Uterine smooth muscle cell (primary cell): ENCODE measurements at places on chromosomes 6 and 20. TPM values are rescaled to one million over a fixed set of nuclear protein-coding genes. Genes with fewer than 3 reads are reported as not detected.

PRR18 gene
- total RNA-seq, result 0.12 TPM in 1 of 2 replicates, not detected in the other

SPDEF gene
- under 0.01 TPM in 1 of 2 replicates, not detected in the other for total RNA-seq

VPS16 gene
- 59.4 and 68.6 TPM in 2 replicates for total RNA-seq

MUC22 gene
- total RNA-seq, result not detected in 2 replicates

HLA-DRB5 gene
- not detected in 2 replicates for total RNA-seq

GPLD1 gene
- total RNA-seq, result 0.33 and 0.87 TPM in 2 replicates

ALDH8A1 gene
- total RNA-seq, result not detected in 2 replicates

CLVS2 gene
- 0.12 TPM in 1 of 2 replicates, not detected in the other for total RNA-seq

TRIM26 gene
- total RNA-seq, result 24.0 and 28.9 TPM in 2 replicates

MYH7B gene
- total RNA-seq, result under 0.01 and 0.33 TPM in 2 replicates

CFAP61 gene
- total RNA-seq, result 0.22 and 0.25 TPM in 2 replicates

C20orf204 gene
- total RNA-seq, result 0.77 and 1.2 TPM in 2 replicates

MYLK2 gene
- 0.12 and 0.44 TPM in 2 replicates for total RNA-seq

PNLDC1 gene
- total RNA-seq, result not detected in 2 replicates

ENTPD6 gene
- total RNA-seq, result 82.3 and 99.5 TPM in 2 replicates

TCF21 gene
- total RNA-seq, result 1.9 and 5.5 TPM in 2 replicates

PSORS1C2 gene
- total RNA-seq, result not detected in 2 replicates

GJA10 gene
- total RNA-seq, result not detected in 2 replicates

ROS1 gene
- 2.0 TPM in 2 replicates for total RNA-seq

SLC17A3 gene
- not detected in 2 replicates for total RNA-seq

TTK gene
- 14.6 and 55.2 TPM in 2 replicates for total RNA-seq

MCCD1 gene
- not detected in 2 replicates for total RNA-seq

C6orf58 gene
- not detected in 2 replicates for total RNA-seq

ADGRF5 gene
- under 0.01 TPM in 2 replicates for total RNA-seq

FNDC1 gene
- under 0.01 TPM in 2 replicates for total RNA-seq

NCR2 gene
- total RNA-seq, result not detected in 2 replicates

SALL4 gene
- 0.22 and 0.25 TPM in 2 replicates for total RNA-seq

SLC22A16 gene
- 0.11 TPM in 1 of 2 replicates, not detected in the other for total RNA-seq

TREML1 gene
- total RNA-seq, result not detected in 2 replicates

DDX43 gene
- under 0.01 and 2.7 TPM in 2 replicates for total RNA-seq

HLA-DMB gene
- under 0.01 TPM in 1 of 2 replicates, not detected in the other for total RNA-seq

C4A gene
- 2.3 and 13.4 TPM in 2 replicates for total RNA-seq

FRMD1 gene
- under 0.01 TPM in 1 of 2 replicates, not detected in the other for total RNA-seq

BCAS4 gene
- total RNA-seq, result 14.2 and 17.9 TPM in 2 replicates

MTCH1 gene
- total RNA-seq, result 238 and 316 TPM in 2 replicates

STX11 gene
- total RNA-seq, result 0.37 and 0.77 TPM in 2 replicates

SLC16A10 gene
- 0.12 and 0.33 TPM in 2 replicates for total RNA-seq

DACT2 gene
- not detected in 2 replicates for total RNA-seq

HCK gene
- not detected in 2 replicates for total RNA-seq

KCNQ5 gene
- total RNA-seq, result 1.00 and 2.9 TPM in 2 replicates

COX4I2 gene
- total RNA-seq, result not detected in 2 replicates

MYT1 gene
- total RNA-seq, result not detected in 2 replicates

DLK2 gene
- 0.66 and 1.1 TPM in 2 replicates for total RNA-seq

NELFCD gene
- 49.1 and 72.0 TPM in 2 replicates for total RNA-seq
